Activated T-cell treated with anti-CD3 and anti-CD28 coated beads, Interleukin-2, amount 50 U/mL, for 1 hour (primary cell): ENCODE measurements at places on chromosomes 2 and 18.
A peak's percentile ranks its signal among the peaks of the same experiment; 100 is the strongest.

DNA sequence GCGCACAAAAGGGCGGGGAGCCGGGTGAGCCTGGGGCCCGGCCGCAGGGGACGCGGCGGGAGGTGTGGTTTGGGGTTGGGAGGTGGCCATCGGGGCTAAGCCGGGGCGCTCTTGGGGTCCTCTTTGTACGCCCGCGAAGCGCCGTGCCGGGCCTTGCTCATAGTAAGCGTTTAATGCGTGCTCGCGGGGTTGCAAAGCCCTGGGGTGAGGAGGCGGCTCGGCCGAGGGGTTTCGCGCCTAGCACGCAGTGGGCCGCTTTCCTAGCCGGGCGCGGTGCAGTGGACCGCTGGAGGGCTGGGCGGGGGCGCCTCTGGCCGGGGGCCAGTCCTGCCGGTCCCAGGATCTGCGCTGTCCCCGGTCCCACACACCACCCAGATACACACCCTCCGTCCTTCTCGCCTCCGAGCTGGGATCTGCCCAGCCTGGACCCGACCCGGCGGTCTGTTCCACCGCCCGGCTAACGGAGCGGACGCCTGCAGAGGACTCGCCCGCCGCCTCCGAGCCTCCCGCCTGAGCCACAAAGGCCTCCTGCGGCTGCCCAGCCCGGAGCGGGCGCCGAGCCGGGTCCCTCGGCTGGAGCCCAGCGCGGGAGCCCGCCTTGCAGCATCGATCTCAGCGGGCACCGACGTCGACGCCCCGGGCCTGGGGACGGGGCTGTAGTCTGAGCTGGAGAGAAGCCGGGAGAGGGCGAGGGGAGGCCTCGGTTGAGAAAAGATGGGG is 564 bp downstream of the DPYSL5 start:
- DNase-seq, result peak; percentile 42

GRCh38 chr2:150693556-150693955 is 206.1 kb upstream of the RND3 start:
- DNase-seq, result no peak

DNA sequence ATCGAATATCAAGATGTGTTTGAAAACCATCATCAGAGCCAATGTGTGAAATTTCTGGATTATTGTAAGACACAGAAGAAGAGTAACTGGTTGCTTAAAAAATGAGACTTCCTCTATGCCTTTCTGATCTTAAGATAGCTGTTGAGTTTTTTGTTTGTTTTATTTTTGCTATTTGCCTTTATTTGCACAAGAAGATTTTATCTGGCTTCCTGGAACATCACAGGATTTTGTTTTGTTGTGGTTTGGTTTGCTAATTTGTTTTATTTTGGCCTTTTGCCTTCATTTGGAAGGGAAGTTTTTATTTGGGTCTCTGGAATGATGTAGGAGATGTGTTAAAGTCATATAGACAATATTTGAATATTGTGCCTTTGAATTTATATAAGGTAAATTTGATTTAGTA is 3.9 kb upstream of the CYTIP start:
- DNase-seq, result no peak

DNA sequence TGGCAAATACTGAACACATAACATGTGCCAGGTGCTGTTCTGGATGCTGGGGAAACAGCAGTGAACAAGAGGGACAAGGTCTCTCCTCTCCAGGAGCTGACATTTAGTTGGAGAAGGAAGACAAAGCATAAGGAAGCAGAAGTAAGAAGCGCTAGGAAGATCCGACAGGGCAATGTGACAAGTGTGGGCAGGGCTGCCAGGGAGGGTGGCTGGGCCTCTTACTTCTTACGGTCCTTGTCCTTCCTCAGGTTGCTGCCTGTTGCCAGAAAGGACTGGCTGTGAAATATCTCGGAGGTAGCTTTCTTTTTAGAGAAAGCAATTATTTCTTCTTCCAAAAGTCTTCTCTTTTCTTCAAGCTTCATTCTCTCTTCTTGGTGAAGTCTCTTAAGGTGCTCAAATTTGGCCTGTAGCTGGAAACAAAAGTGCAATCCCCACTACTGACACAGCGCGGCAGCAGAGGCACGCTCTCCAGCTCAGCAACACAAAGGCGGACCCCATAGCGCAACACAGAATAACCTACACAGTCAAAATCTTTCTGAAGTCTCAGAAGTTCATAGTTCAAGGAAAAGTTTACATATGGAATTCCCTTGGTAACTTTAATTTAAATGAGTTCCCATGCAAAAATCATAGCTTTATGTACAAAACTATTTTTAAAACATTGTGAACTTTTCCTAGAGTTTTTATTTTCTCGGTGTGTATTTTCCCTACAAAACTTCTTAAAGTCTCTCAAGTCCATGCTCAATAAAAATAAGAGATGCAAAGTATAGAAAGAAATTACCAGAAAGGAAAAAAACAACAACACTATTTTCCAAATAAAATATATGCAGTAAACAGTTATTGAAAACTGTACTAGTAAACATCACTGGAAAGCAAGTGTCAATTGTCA is 67.7 kb downstream of the SEPTIN10 start:
- peak; percentile 64 for DNase-seq

DNA sequence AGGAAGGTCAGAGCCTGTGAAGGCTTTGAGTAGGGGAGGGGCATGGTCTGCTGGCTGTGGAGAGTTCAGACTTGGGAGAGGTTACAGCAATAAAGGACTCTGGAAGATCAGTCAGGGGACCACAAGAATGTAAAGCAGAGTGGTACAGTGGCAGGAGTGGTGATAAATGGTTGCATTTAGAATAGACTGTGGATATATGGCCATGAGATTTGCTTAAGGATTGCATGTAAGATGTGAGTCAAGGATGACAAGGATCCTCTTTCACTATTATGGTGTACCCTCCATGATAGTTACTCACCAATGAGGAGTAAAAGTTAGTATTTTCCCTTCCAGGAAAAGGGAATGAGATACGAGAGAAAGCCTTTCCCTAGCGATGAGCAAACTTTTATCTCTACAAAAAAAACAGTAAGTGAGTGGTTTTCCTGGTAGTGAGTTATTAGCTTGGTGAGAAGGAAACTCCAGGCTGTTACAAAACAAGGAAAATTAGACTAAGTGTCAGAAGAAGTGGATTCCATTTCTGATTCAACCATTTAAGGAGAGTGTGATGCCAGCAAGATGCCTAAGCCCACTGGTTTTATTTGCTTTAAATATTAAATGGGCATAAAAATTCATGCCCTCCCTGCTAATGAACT is 818.0 kb upstream of the ACVR2A start:
- no peak for DNase-seq

DNA sequence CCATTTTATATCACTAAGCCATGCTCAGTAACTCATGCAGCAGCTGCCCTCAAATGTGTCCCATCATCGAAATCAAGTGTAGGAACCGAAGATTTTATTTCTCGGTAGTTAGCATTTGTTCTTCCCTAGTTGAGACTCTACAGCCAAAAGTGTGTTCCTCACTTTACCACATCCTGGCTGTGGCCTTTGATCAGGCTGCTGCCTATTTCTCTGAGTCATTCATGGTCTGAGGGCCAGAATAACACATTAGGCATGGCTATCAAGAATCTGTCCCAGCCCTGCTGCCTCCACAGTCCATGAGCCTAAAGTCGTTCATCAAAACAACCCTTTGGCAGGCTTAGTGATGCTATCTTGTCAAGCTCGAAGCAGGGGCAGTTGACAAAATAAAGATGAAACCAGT is 300.1 kb downstream of the TDRD15 start:
- DNase-seq, result no peak

DNA sequence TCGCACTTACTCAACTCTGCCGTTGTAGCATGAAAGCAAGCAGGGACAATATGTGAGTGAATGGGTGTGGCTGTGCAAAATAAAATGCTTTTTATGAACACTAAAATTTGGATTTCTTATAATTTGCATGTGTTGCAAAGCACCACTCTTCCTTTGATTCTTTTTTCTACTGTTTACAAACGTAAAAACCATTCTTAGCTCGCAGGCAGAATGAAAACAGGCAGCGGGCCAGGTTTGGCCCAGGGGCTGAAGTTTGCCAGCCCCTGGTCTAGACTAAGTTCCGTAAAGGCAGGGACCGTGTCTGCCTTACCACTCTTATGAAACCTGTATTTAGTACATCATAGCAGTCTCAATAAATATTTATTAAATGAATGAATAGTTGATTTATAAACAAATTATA is 83.7 kb upstream of the SPATS2L start:
- DNase-seq, result no peak

DNA sequence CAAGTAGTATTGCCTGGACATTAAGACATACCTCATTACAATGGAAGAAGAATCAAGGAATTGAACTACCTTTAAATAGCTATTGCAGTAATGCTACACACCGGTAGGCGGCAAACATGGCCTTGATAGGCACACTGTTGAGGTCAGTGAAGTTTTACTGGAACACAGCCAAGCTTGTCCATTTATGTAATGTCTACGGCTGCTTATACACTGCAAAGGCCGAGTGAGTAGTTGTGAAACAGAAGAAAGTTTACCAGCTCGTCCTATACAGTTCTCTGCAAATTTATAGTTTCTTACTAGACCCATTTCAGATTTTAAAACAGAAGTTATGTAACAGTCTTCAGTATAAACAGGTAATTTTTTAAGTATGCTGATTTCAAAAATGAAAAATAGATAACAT is 38.8 kb downstream of the PPP4R1 start:
- DNase-seq, result no peak

GRCh38 chr2:23784971-23785370 is 142.0 kb downstream of the ATAD2B start:
- no peak for DNase-seq

GRCh38 chr2:96881349-96882195 is 11.7 kb upstream of the SEMA4C start:
- no peak for DNase-seq

DNA sequence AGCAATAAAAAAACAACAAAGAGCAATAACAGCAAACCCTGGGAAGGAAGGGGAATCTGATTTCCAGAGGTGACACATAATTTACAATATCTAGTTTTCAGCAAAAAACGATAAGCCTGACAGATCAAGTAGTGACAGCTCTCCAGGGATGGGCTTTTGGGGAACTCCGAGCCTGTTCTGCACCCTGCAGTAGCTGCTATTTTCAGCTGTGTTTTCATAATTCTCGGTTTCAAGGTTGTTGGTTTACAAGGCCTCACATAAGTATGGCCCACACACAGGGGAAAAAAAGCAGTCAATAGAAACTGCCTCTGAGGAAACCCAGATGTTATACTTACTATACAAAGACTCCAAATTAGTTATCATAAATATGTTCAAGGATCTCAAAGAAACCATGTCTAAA is 67.7 kb upstream of the CTLA4 start:
- DNase-seq, result no peak

DNA sequence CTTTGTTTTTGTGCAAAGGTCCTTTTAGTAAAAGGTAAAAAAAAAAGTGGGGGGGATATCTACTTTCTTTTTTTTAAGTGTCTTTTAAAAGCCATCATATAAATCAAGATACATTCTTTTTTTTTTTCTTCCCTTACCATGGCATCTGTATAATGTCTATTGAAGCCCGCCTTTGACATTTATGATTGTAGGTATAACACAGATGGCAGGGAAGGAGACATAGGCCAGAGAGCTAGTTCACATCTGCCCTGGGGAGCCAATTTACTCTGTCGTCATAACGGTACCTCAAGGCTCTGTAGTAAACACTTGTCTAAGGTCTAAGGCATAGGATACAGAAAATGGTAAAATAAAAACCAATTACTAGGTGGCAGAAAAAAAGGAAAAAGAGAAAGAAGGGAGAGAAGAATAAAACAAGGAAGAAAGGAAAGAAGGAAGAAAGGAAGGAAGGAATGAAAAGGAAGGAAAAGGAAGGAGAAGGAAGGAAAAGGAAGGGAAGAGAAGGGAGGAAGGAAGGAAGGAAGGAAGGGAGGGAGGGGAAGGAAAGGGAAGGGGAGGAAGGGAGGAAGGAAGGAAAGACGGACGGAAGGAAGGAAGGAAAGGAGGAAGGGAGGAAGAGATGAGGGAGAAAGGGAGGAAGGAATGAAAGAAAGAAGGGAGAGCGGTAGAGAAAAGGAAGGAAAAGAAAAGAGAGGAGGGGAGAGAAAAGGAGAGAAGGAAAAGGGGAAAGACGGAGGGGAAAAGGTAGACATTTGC is 343.5 kb downstream of the RBM43 start:
- no peak for DNase-seq

DNA sequence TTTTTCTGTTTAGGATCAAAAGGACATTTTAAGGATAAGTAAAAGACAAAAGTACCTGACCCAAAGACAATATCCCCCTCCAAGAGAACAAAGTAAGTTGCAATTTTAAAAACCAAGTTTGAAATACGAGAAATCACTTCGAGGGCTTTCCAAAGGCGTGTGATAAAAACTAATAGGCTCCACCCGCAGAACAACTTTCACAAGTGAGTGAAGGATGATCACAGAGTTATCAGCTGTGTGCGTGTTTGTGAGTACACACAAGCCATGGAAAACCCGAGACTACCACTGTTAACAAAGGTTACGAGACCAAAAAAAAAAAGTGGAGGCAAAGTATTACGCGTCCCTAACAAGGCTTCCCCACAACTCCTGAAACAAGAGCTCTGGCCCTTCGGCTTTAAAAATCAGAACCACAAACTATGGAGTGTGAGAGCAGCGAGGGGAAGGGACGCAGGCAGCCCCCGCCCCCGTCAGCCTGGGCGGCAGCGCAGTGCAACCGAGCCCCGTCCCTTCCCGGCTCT is 719 bp downstream of the SMAD2 start:
- DNase-seq, result no peak

GRCh38 chr2:61335187-61335586 is 135.7 kb downstream of the USP34 start:
- DNase-seq, result no peak

DNA sequence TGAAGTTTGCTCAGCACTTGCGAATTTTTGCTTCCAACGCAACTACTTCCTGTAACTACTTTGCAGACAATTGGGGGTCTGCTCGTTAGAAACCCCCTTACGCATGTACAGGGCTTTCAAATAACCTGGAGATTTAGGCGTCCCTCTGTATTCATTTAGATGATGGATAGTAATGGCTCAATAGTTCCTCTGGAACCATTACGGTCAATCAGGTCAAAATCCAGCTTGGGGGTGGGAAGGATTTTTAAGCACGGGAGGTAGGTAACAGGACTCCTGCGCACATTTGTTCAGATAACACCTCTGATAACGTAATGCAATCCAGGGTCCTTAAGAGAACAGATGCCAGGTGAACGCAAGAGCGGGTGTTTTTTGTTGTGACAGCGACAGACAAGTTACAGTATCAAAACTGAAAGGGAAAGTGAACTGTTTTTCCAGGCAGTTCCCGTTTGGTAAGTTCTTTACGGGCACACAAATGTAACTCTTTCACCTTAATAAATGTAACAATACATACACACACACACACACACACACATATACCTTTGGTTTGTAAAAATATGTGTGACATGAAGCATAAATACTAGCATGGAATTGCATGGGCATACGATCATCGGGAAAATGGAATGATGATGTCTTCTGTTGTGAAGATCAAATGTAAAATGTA is 3.8 kb upstream of the OSR1 start:
- DNase-seq, result peak; percentile 25

GRCh38 chr2:100041946-100042345 is 100.4 kb downstream of the AFF3 start:
- no peak for DNase-seq

DNA sequence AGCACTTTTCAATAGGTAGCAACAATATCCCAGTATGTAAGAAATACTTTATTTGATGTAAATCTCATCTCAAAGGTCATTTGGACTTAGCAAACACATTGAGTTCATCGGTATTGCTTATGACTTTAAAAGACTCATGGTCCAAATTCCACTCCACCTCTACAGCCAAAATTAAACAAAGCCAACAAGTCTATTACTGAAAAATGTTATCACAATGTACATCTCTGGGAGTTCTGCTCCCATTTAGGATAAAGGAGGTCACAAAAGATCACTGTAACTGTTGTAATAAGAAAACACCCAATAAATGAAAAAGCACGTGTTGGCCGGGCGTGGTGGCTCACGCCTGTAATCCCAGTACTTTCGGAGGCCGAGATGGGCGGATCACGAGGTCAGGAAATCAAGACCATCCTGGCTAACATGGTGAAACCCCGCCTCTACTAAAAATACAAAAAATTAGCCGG is 50.0 kb downstream of the ESCO1 start:
- DNase-seq, result no peak
